HepG2 (cell line): ENCODE measurements at places on chromosomes 2 and 18. TPM values are rescaled to one million over a fixed set of nuclear protein-coding genes. Genes with fewer than 3 reads are reported as not detected.

- no peak for DNase-seq
Observed at GRCh38 chr2:241802421-241803318, 6.3 kb upstream of the NEU4 start.

DNA sequence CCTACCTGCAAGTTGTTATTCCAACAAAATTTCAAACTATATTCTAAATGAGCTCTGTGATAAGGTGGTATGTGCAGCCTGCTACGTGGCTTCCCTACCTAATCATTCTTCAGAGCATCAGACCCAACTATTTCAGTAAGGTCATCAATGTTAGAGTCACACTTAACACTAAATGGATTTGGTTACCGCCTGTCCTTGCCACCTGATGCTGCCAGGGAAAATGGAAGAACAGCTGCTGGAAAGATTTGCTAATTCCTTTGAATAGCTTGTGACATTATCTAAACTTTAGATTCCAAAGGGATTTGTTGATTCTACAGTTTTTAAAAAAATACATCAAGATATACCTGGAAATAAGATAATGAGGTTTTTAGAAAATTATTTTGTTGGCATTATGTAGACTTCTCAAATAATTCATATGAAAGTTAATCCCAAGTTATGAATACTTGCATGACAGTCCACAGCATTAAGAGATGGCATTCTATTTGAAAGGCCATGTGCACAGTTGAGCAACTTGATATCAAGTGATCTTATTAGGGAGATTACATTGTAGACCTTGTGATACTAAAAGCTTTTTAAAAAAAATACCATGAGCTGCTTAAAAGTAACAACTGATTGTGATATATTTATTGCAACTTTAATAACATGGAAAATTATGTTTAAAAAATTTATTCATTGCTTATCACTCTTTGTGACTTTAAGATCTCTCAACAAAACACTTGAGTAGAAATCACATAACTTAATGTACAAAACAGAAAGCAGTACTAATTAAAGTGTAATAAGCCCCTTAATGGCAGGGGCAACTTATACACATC lies 98.3 kb upstream of the UGP2 start:
- no peak for DNase-seq

DNA sequence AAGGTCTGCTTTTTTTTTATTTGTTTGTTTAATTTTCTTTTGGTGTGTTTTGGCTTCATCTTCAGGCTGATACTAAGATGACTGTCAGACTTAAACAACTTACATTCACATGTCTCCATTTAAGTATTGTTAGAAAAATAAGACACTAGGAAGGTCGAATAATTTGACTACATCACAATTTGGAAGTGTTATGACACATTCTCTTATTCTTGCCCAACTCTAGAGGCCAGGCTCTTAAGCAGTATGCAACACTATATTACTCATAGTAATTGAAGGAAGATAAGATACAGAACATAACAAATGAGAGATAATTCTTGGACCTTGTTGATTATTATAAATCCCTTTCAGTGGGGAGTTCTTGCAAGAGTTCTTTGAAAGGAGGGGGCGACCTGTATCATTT lies 295.3 kb upstream of the COL3A1 start:
- no peak for DNase-seq

DNA sequence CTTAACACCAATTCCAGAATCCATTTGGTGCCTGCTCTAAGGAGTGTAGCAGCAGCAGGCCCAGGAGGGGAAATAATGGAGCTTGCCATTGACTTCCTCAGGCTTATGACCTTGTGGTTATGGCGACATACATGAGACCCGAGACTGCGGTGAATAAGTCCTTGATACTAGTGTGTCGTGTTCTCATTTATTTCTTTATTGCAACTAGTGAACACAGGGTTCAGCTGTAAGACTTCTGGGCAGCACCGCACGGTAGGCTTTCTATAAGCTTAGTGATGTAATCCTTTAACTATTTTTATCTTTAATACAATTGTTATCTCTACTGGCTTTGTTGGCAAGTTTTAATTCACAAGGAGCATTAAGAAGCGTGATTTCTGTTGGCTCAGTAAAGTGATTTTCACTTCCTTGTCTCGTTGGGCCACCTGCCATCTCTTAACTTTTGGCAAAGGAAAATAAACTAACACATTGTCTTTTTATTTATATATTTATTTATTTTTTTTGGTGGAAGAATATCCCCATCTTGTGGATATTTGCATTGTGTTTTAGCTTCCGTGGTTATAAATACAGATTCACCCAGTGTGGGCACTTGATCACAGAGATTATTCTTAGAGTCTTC lies 139.8 kb downstream of the LTBP1 start:
- DNase-seq, result no peak

Gene PROM2
- not detected in 2 replicates for polyA plus RNA-seq

DNA sequence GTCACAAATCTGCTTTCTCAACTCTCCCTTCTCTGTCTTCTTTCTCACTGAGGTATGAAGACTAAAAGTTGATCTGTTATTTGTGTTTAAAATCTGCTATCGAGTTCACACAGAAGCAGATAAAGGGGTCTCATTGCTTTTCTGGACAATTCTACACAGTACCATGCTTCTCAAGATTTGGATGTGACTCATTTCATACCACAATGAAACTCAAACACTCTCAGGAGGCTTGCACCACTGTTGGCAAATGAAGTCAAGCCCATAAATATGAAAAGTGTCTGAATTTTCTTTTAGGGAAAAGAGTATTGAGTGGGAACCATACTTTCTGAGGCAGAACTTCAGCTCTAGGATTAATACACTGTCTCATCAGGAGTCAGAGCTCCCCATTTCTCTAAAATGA lies 274.6 kb upstream of the CYRIA start:
- DNase-seq, result no peak

Gene LHCGR
- polyA plus RNA-seq, result not detected in 2 replicates

DNA sequence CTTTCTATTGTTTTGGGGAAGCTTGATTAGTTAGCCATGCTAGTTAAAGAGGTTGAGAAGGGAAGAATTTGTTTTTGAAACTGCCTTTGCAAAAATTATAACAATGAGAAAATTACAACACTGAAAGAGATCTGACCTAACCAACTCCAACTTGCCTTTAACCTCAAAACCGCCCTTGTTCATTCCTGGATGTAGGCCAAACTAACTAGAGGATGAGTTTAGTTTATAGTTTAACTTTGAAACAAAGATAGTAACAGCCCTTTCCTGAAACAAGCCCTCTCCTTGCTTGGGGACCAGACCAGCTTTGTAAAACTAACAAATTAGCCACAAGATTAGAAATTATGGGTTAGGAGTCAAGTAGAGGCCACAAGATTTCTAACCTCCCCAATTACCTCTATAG lies 713.9 kb downstream of the CPS1 start:
- no peak for DNase-seq

GRCh38 chr18:36613810-36614209 lies 215.0 kb downstream of the TPGS2 start:
- no peak for DNase-seq

DNA sequence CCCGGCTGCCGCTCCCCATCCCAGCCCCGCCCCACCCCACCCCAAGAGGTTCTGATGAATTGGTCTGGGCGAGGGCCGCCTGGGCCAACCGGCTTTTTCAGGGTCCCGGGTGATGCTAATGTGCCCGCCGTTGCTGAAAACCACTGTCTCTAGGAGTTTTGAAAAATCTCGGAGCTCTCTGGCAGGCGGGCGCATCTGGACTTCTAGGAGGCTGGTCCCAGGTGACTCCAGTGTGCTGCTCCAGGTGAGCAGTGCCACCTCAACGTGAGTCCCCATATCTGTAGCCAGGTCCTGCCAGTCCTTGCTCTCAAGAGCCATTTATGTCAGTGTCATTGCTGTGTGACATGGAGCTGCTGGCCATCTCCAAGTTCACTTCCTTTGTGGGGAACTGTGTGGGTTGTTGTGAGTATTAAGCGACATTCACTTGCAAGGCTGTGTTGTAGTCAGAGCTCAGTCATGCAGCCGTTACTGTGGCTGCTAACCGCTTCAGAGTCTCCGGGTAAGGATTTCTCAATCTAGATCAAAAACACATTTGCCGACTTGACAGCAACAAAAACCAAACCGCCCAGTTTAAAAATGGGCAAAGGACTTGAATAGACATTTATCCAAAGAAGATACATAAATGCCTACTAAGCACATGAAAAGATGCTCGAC lies at the start of gene RFX8:
Gene RFX8 (minus strand): TSS at position 382 of the 654 bp plus-strand sequence. CDS start 8,264 bp downstream, outside the sequence.
- peak; percentile 53 for DNase-seq

DNA sequence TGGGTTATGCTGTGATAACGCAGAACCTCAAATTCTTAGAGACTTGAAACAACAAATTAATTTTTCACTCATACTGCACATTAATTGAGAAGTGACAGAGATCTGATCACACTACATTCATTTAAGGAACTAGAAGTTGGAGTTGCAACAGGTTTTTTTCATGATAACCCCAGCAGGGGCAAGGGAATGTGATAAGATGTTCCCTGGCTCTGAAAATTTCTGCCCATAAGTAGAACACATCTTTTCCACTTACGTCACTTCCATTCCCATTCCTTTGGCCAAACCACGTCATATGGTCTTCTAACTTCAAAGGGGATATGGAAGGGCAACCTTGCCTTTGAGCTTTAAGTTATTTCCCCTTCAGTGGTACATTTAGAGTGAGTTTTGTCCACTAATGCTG lies 29.7 kb upstream of the PSME4 start:
- DNase-seq, result no peak
